Stimulated activated CD8-positive, alpha-beta memory T cell treated with anti-CD3 and anti-CD28 coated beads, Interleukin-4, amount 100 ng/mL, for 4 hours (primary cell): ENCODE measurements at places on chromosomes 3 and 15.

- DNase-seq: no peak
Observed at GRCh38 chr3:100084100-100084806, 30.0 kb downstream of the FILIP1L start.

DNA sequence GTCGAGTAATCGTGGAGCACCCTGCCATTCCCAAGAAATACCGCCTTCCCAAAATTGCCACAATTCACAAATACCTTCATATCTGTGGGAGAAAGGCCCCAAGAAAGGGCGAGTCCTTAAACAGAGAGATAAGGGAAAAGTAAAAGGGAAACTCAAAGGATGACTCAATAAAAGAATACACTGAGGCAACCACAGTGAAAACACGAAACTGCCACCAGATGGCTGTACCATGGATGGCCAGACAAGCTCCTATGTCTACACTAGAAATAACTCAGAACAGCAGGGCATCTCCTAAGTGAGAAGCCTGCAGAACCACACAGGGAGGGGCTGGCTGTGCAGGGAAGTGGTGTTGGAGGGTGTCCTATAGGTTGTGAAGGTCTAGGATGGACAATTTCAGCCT, 25.0 kb downstream of the SRGAP3 start:
- DNase-seq: no peak

DNA sequence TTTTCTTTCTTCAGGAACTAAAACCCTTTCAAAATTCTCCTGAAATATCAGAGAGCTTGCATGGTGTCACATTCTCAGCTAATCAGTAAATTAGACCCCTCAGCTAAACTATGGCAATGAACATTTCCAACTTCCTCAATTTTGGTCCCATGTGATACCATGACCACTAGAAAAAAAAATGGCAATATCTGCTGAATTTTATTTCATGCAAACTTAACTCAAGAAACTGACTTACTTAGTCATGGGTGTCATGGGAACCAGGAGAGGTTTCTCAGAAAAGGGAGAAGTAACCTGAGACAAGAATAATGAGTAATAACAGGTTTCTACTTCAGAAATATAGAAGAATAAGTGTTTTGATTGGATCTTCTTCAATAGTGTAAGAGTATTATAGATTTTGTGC, 784.6 kb upstream of the ALCAM start:
- DNase-seq: no peak

- DNase-seq: peak; percentile 2
Observed at GRCh38 chr15:55846116-55846707, 103.3 kb upstream of the PRTG start.

GRCh38 chr3:14829811-14830210, 11.0 kb downstream of the FGD5 start:
- no peak for DNase-seq

- no peak for DNase-seq
Observed at GRCh38 chr3:16146015-16146730, 28.3 kb upstream of the GALNT15 start.

DNA sequence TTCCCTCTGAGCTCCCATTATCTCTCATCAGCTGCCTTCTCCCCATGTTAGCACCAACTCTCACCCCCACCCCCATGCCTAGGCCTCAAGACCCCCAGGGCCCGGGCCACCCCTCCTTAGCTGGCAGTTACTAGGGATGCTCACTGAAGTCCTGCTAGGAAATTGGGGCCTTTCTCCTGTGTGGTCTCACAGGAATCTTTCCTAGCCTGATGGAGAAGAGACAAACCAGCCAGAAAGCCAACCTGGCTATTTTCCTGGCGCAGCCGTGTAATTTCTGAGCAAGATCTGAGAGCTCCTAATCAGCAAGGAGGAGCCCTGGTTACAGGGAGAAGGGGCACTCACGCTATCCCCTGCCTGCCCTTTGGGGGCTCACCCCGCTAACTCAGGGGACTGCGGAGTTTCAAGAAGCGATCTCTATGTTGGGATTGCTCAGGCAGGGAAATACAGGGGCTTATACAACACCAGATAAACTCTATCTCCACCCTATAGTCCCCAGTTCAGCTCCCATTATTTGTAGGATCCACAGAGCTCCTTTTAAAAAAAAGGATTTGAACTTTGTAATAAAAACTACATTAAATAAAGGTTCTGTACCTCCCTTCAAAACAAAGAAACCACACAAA, 25.2 kb downstream of the NR2F2 start:
- no peak for DNase-seq

- no peak for DNase-seq
Observed at GRCh38 chr3:11556851-11557644, 86.7 kb downstream of the VGLL4 start.

DNA sequence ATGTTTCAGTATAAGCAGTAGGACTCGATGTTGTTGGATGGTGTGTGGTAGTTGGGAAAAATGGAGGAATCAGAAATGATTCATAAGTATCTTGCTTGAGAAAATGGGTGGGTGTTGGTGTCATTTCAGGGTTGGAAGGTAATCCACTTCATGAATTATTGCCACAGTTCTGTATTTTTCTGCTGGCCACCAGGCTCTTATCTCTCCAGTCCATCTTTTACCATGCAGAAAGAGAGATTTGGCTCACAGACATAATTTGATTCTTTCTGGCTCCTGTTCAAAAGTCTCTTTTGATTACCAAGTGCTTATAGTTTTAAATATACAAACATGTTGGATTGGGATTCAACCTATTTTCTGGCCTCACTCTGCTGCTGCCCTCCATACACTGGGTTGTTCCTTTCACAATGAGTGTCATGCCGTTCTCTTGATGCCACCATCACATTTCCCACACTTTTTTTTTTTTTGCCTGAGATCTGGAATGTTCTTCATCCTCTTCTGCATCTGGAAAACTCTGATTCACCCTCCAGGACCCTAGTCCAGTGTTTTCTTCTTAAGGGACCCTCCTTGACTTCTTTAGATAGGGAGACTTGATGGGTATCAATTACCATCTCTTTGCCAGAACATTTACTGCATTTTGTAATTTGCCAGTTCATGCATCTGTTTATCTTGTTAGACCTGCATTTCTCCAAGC, 69.4 kb upstream of the GAP43 start:
- DNase-seq: no peak
